Activated T-cell treated with anti-CD3 and anti-CD28 coated beads, Interleukin-2, amount 50 U/mL, for 1 hour (primary cell): ENCODE measurements at places on chromosomes 4 and X.

GRCh38 chr4:16750882-16751642 lies 147.4 kb downstream of the LDB2 start:
- DNase-seq = no peak

- no peak for DNase-seq
Measured at GRCh38 chr4:98517218-98518021, 141.0 kb downstream of the TSPAN5 start.

- DNase-seq = no peak
Measured at GRCh38 chrX:134161162-134161561, 75.8 kb upstream of the CCDC160 start.

GRCh38 chrX:38552721-38553120 lies 8.6 kb upstream of the TSPAN7 start:
- no peak for DNase-seq

DNA sequence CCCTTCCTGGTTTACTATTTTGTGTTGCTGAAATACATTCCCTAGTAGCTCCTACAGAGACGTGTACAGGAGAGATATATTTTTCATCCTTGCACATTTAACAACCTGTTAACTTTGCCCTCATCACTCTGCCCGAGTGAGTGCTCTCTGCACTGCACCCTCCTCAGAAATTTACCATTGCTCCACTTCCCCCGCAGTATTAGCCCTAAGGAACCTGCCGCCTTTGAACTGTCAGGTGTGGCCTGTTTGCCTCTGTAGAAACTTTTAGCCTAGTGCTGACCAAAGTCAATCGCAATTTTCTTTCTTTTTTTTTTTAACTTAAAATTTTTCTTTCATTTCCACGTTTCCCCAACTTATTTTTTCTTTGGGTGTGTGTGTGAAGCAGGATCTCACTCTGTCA lies 46.6 kb upstream of the TBL1X start:
- DNase-seq = no peak

DNA sequence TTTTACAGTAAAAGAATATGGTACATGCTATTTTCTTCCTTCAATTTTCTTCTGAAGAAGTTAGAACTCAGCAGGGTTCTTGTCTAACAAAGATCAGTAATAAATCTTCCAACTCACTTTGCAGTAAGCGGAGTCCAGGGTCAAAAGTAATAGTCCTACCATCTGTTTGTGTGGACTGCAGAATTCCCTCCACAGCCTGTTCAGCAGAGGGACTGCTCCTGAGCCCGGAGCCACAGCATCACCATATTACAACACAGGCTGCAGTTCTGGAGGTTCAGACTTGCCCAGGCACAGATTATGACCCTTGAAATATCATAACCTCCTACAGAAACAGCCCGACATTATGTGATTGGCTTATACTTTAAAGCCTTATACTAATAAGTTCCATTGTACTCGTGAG lies 10.3 kb downstream of the FHDC1 start:
- DNase-seq = no peak

DNA sequence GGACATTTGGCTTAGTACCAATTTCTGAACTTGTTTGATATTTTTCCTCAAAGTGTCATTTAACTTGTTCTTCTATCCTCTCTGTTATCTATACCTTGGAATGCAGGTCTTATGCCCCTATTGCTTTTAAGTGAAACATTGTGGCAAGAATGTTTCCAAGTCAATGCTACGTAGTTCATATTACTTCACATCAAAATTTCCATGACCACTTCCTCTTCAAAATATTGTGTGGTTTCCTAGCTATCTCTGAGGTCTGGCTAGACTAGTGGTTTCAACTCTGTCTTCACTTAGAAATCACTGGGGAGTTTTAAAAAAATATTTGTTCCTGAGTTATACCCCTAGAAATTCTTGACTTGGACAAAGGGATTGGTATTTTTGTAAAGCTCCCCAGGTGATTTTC lies 20.2 kb upstream of the RASGEF1B start:
- no peak for DNase-seq

DNA sequence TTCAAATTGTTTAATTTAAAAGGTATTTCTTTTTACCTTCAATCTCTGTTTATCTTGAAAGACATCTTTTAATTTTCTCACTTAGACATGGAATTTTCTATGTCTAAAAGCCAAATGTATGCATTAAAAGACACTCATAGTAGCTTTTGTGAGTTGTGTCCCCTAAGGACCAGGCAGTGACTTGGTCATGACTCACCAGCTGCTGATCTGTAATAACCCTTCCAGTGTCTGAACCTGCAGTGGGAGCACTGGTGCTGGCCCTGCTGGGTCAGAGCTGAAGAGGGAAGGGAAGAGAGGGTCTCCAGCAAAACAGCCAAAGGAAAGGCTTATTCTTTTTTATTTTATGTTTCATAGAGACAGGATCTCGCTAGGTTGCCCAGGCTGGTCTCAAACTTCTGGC lies 31.1 kb upstream of the SH3D19 start:
- DNase-seq = no peak

DNA sequence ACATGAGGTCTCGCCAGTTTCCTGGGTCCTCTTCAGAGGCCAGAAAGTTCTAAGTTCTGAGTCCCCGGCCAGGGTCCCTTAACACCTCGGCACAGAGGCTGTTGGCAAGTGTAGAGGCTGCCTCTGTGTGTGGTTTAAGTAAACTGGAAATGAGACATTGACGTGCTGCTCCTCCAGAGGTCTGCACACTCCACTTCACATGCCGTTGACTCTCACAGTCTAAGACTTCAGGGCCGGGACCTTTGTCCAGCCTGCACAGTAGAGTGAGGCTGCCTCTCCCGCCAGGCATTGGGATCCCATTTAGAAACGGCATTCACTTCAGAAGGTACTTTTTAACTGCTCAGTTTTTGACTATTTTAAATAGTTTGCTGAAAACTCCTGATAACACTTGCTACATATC lies 10.6 kb upstream of the TADA2B start:
- no peak for DNase-seq

GRCh38 chr4:159446266-159446976 lies 343.5 kb downstream of the RAPGEF2 start:
- no peak for DNase-seq
